ENCODE measurements at places on chromosomes 6 and 20.

DNA sequence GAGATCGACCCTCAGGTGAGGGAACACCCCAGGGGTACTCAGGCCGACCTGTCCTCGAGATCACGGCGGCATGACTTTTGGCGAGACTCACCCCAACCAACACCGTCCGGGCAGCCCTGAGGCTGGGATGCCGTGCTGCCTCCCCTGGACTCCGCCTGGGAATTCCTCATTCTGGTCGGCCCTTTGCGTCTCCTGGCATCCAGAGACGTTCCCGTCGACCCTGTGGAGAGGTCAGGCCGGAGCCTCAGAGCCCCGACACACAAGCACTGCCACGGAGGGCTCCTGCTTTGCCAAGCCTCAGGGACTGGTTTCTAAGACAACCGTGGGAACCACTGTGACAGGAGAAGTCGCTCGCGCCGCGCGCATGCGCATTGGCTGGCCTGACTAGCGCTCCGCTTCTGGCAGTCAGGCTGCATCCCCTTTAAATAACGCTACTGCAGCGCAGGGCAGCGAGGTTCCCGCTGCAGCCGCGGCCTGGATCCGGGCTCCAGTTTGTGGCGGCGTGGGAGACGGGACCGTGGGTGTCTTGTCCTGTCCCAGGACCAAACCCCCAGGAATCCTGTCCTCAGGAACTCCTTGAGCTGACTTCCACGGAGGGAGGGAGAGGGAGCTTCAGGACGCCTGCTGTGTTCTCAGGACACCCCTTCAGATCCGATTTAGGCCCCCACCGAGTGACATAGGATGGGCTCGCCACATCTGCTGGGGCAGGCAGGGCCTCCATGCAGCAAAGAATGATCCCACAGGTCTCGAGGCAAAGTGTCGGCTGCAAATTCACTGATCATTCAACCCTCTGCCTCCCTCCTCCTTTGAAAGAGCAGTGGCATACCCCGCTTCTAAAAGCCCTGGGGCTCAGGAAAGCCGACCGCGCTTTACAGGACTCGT, 163.2 kb upstream of the ZNF337 start:
- peak; percentile 27 for DNase-seq

GRCh38 chr20:57738484-57738883, 28.7 kb upstream of the PMEPA1 start:
- no peak for DNase-seq

- DNase-seq, result no peak
Observed at GRCh38 chr20:37230200-37230599, 31.4 kb downstream of the GHRH start.

DNA sequence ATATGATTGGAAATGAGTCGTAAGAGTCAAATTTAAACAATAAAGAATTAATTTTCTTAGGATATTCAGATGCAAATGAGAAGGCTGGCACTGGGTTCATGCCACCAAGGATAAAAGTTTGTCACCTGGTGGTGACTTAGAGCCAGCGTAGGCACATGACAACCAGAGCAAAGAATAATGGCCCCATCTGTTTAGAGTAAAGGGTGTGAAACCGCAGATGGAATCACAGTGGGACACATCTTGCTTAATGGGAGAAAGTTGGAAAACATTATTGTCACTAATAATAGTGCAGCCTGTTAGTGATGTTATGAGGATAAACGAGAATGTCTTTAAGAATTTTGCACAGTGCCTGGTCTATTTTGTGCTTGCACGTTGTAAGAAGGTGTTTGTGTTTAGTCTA, 727.8 kb downstream of the QKI start:
- DNase-seq, result no peak

DNA sequence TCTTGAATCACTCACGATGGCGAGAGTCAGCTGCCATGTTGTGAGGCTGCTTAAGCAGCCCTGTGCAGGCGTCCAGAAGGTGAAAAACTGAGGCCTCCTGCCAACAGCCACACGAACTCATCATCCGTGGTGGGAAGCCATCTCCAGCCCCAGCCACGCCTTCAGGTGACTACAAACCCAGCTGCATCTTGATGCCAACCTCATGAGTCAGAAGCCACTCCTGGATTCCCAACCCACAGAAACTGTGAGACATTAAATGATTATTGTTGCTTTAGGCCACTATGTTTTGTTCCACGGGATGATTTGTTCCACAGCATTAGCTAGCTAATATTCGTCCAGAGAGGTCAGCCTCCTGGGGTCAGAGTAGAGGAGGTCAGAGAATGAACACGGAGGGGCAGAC, 80.5 kb downstream of the SNX5 start:
- DNase-seq, result no peak

- DNase-seq, result no peak
Observed at GRCh38 chr6:52454556-52454955, 34.4 kb downstream of the EFHC1 start.

DNA sequence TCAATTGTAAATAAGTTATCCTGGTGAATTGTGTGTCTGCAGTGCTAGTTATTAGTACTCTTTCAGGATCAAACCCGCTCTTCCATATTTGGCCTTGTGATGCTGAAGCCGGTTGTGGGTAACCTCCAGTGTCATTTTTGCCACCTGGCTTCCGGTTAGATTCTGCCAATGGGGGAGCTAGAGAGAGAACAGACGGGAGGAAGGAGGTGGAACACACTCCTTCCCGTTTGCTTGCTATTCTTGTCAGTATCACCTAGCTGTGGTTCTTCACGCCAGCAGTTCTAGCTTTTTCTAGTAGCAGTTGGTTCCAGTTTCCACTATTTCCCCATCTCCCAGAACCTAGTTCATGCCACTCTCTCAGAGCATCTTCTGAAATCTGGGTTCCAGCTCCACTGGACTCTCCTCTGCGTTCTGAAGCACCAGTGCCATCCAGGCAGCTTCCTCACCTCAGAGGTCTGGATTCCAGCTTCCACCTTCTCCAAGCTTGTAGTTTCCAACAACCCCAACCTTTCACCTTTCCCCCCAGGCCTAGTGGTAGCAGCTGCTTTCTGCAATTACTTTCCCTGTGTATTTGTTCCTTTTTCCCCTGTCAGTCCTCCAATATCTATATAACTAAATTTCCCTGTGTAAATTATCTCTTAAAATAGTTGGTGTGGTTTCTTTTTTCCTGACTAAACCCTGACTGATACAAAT, 46.9 kb upstream of the LOC128125822 start:
- no peak for DNase-seq

DNA sequence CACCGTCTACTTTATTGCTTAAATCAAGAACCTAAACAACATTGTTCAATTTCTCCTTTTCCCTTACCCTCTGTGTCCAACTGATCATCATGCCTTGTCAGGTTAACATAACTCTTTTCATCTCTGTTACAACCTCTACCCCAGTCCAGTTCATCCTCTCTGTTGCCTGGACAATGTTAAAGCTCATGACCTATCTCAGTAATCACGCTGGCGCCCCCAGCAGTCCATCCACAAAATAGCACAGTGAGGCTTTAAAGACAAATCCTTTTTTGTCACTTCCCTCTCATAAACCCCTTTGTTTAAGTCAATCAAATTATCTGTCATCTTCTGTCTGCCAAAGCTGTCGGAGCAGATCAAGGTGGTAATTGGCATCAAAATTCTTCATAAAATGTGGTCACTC, 140.1 kb downstream of the QKI start:
- DNase-seq, result peak; percentile 39

DNA sequence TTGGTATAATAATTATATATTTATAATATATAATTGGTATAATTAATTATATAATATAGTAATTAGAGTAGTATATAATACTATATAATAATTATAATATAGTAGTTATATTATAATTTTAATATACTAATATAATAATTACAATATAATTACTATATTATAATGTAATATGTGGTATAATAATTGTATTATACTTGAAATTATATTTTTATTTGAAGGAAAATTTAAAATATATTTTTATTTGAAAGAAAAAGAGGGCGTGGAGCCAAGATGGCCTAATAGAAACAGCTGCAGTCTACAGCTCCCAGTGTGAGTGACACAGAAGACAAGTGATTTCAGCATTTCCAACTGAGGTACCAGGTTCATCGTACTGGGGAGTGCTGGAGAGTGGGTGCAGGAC, 365.9 kb downstream of the MMUT start:
- no peak for DNase-seq

DNA sequence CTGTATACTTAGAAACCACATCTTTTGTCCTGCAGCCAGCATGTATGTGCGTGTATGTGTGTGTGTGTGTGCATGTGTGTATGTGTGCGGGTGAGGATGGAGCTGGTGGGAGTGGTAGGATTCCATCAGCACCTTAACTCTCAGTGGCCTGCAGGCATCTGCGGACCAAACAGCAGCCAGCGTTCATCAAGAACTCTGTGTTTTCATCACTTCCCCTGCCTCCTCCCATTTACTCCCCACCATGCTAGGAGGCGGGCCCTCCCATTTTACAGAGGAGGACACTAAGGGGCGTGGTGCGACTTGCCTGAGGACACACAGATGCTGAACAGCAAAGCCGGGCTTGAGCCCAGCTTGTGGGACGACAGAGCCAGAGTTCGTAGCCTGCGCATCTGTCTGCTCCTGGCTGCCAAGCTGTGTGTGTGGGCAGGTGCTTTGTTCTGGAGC, 8.9 kb downstream of the VSTM2L start:
- peak; percentile 16 for DNase-seq

GRCh38 chr6:53313784-53314400, 34.9 kb downstream of the ELOVL5 start:
- no peak for DNase-seq

DNA sequence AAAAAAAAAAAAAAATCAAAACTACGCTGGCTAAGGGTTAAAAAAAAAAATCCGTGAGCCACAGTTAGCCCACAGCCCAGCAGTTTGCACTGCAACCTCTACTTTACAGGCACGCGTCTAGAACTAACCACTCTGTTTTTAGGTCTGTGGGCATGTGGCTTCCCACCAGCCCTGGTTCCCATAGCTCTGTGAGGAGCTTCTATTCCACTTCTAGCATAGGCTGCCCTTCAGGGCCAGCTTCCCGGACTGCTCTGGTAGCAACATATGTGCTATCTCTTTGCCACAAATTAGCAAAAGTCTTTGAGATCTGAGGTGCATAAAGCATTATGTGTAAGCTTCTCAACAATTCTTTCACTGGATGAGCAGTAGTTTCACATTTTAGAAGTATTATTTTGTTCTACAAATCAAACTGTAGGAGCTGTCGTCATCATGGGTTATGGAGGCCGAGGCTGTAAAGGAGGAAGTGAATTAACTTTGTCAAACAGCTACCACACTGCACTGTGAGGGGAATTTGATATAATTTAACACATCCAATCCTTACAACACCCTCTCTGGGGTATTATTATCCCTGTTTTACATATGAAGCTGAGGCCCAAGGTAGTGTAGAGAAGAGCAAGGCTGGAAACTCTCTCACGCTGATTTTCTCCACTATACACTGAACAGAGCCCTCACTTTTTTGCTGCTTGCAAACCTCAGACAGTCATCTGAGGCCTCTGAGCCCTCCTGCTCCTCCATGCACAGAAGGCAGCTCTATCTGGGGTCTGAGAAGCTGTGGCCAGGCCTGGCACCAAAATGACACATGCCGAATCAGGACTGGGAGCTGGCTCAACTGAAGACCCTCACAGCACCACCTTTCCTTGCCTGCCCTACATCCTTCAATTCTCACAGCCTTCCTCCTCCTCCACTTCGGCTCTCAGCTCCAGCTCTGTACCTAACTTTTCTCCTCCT, 35.4 kb downstream of the MAN1A1 start:
- no peak for DNase-seq

DNA sequence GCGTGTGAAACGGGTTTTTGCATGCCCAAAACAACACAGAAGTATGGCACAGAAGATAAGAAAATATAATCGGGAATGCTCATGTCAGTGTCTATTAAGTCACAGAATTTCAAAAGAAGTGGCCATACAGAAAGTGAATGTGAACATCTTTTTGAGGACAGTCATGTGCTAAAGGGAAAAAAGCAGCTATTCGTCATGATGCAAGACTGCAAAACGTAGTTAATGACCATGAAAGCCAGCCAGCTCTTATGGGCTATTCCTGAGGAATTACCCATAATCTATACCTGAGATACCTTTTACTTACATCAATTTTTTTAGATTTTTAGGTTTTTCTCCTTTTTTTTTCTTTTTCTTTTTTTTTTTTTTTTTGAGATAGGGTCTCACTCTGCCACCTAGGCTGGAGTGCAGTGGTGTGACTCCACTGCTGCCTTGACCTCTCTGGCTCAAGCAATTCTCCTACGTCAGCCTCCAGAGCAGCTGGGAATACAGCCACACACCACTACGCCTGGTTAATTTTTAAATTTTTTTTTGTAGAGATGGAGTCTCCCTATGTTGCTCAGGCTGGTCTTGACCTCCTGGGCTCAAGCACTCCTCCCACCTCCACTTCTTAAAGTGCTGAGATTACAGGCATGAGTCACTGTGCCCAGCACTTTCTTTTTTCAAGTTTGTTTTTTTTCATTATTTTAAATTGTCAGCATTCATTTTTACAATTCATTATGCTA, 18.1 kb upstream of the ZBP1 start:
- DNase-seq, result no peak

- no peak for DNase-seq
Observed at GRCh38 chr6:90918361-90918760, 331.5 kb upstream of the MAP3K7 start.

DNA sequence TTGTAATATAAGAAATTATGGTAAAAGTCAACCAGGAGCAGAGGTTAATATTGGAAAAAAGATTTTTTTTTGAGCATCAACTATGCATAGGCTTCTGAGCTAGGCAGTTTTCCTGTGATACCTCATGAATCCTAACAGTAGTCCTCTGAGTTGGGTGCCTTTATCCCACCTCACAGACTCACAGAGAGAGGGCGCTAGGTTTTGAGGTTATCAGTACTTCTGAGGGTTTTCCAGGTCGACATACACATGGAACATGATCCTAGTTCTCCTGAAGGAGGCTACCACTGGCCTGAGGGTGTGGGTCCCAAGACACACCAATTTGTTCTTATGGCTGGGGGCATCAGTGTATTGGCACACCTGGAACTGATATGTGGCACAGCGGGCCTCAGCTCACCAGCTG, 358.8 kb upstream of the JAG1 start:
- no peak for DNase-seq

GRCh38 chr6:134407791-134408190, 89.9 kb upstream of the SGK1 start:
- DNase-seq, result peak; percentile 21

DNA sequence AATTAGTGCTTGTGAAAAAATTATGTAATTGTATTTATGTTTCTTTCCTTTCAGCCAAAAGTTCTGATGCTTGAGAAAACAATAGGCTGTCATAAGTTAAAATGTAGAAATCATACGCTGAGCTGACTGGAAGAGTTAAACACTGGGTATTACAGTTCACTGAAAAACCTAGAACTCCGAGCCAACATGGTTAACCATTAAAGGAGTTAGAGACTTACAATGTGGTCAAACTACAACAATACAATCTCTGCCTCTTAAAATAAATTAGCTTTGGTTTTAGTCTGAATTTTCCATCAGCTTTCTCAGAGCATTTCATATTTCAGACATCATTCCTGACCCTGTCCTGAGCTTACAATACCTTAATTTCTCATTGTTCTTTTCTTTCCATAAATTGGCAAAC, 91.0 kb downstream of the COL12A1 start:
- no peak for DNase-seq
